ENCODE measurements at places on chromosomes 2 and 18. TPM values are rescaled to one million over a fixed set of nuclear protein-coding genes. Genes with fewer than 3 reads are reported as not detected.

GRCh38 chr2:25215948-25216679 lies 47.7 kb upstream of the POMC start:
- peak; percentile 77 for DNase-seq

GRCh38 chr18:3578621-3579020 lies 128.6 kb downstream of the TGIF1 start:
- DNase-seq, result no peak

- DNase-seq, result no peak
Measured at GRCh38 chr2:98935777-98936352, at the start of gene CRACDL. Gene CRACDL, minus strand, starts transcription at chr2:98936225. Its CDS starts 89,425 bp downstream, at chr2:98846800.

Gene ABCG8
- total RNA-seq, result 30.1 TPM

Gene TEX44
- not detected for total RNA-seq

- no peak for DNase-seq
Measured at GRCh38 chr2:160434254-160434948, 59.2 kb downstream of the RBMS1 start.

GRCh38 chr18:34590503-34590902 lies 119.6 kb upstream of the DTNA start:
- no peak for DNase-seq
